ENCODE measurements at places on chromosomes 4 and X. TPM values are rescaled to one million over a fixed set of nuclear protein-coding genes. Genes with fewer than 3 reads are reported as not detected.

TMEM156 gene
- 0.41 TPM for total RNA-seq

C1QTNF7 gene
- 0.41 TPM for total RNA-seq

ZNF711 gene
- total RNA-seq, result 102 TPM

GPM6B gene
- 380 TPM for total RNA-seq

IGSF1 gene
- total RNA-seq, result 0.82 TPM

AGTR2 gene
- total RNA-seq, result not detected

ADAMTS3 gene
- 20.4 TPM for total RNA-seq

RBM3 gene
- 188 TPM for total RNA-seq

P2RY4 gene
- not detected for total RNA-seq

ADH1C gene
- not detected for total RNA-seq

FOXP3 gene
- not detected for total RNA-seq

MID1 gene
- total RNA-seq, result 7.7 TPM

TACR3 gene
- 2.4 TPM for total RNA-seq

UBA6 gene
- total RNA-seq, result 115 TPM

DGAT2L6 gene
- not detected for total RNA-seq

MAGEE2 gene
- 4.9 TPM for total RNA-seq

CLCN4 gene
- 84.8 TPM for total RNA-seq

MMRN1 gene
- total RNA-seq, result 2.4 TPM

RHOXF1 gene
- not detected for total RNA-seq

HMGN5 gene
- 0.41 TPM for total RNA-seq

USP17L19 gene
- not detected for total RNA-seq

TLR10 gene
- total RNA-seq, result 1.6 TPM

FLNA gene
- 66.9 TPM for total RNA-seq

SLC38A5 gene
- total RNA-seq, result 25.3 TPM

SNX25 gene
- 55.4 TPM for total RNA-seq

APELA gene
- 0.41 TPM for total RNA-seq

WAS gene
- 2.0 TPM for total RNA-seq
